ENCODE measurements at places on chromosomes 5 and 9.

DNA sequence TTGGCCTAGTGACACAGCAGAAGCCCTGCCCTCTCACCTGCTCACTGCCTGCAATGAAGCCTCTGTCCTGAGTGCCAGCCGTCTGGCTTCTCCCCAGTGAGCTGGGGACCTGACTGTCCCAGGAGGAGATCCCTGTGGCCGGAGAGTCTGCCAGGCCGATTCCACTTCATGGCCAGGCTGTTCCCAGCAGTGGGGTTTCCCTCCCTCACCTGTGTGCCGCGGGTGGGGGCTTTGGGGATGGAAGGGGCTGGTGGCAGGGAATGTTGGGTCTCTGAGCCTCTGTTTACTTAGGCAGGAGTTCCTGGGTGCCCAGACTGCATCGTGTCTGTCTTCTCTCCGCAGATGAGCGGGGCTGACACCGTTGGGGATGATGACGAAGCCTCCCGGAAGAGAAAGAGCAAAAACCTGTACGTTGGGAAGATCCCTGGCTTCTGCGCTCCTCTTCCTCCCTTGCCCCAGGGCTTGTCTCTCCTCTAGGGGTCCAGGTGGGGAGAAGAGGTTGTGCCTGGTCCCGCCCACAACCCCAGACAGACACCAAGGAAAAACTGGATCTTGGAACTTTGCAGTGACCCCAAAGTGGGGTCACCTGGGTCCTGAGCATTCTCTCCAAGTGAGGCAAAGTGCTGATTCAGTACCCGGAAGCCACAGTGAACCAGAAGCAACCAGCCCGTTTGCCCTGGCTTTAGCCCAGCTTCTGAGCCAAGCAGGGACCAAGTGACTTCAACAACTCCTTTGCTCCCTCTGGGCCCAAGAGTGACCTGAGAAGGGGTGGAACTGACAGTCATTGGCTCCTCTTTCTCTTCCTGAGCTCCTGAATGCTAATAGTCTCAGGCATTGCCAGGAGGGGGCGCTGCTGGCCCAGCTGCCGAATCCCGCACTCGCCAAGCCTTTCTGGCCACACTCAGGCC, 127.7 kb downstream of the RGS3 start:
- peak; percentile 62 for DNase-seq
- H3K4me3 ChIP-seq = no peak overlapping the region
- peaks cover 44% of the 10 kb centered on the region for H3K36me3 ChIP-seq
- H3K4me1 ChIP-seq = peaks cover 42% of the 10 kb centered on the region

GRCh38 chr9:90999425-91000397, 198.1 kb downstream of the SYK start:
- H3K27me3 ChIP-seq = no peaks in the 10 kb centered on the region
- no peak overlapping the region for H3K4me3 ChIP-seq

DNA sequence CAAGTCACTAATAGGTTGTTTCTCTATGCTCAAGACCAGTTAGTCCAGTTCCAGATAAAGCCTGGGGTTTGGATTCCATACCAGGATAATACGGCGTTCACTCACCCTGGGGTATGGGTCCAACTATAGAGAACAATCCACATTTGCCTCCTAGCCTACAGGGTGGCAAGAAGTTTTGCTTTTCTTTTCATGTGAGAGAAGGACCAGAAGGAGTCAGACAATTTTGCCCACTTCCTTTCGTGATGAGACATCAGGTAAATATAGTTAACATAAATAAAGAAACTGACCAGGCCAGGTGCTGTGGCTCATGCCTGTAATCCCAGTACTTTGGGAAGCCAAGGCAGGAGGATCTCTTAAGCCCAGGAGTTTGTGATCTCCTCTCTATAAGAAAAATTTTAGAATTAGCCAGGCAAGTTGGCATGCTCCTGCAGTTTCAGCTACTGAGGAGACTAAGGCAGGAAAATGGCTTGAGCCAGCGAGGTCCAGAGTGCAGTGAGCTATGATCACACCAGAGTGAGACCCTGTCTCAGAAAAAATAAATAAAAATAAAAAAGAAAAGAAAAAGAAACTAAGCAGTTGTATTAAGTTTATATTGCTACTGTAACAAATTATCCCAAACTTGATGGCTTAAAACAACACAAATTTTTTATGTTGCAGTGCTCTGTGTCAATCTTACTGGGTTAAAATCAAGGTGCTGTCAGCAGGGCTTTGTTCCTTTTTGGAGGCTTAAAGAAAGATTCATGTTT, 7.5 kb upstream of the REEP5 start:
- no peak overlapping the region for H3K27ac ChIP-seq
- peaks cover 40% of the 10 kb centered on the region for H3K4me1 ChIP-seq
- H3K36me3 ChIP-seq = no peaks in the 10 kb centered on the region
- DNase-seq = no peak

DNA sequence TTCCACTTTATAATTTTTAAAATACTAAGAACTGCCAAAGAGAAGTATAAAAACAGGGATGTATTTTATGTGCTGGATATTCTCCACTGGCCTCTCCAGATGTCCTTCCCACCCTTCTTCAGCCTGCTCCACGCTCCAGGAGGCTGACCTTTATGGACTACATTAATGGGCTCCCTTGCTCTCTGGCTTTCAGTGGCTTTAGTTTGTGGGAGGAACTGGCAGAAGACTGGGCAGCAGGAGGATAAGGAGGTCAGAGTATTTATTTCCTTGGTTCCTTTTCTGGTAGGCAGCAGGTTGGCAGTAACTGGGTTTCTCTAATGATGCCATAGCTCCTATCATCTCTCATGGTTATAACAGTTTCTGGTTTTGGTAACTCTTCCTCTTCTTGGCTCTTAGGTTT, 133.9 kb downstream of the PAM start:
- DNase-seq = no peak
- H3K4me3 ChIP-seq = no peak overlapping the region
- H3K36me3 ChIP-seq = no peaks in the 10 kb centered on the region
- H3K27me3 ChIP-seq = no peaks in the 10 kb centered on the region

- no peaks in the 10 kb centered on the region for H3K4me1 ChIP-seq
- no peak overlapping the region for H3K27ac ChIP-seq
- DNase-seq = no peak
These were observed 57.9 kb upstream of the GRIA1 start for GRCh38 chr5:153432583-153432982.

DNA sequence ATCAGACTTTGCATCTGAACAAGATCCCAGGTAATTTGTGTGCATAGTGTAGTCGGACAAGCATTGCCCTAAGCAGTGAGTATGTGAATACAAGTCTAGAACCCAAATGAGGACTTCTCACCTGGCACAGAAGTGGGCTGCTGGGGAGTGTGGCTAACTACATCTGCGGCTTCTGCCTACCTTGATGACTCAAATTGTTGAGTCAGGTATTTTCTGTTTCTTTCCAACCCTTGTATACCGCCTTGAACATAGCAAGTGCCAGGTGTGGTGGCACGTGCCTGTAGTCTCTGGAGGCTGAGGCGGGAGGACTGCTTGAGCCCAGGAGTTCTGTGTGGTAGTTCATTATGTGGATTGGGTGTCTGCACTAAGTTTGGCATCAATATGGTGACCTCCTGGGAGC, 7.9 kb upstream of the JADE2 start:
- no peak for DNase-seq
- no peaks in the 10 kb centered on the region for H3K36me3 ChIP-seq
- no peaks in the 10 kb centered on the region for H3K4me1 ChIP-seq

GRCh38 chr9:38649731-38650363, 29.5 kb upstream of the ANKRD18A start:
- no peaks in the 10 kb centered on the region for H3K4me1 ChIP-seq
- no peaks in the 10 kb centered on the region for H3K36me3 ChIP-seq
- no peaks in the 10 kb centered on the region for H3K27me3 ChIP-seq

DNA sequence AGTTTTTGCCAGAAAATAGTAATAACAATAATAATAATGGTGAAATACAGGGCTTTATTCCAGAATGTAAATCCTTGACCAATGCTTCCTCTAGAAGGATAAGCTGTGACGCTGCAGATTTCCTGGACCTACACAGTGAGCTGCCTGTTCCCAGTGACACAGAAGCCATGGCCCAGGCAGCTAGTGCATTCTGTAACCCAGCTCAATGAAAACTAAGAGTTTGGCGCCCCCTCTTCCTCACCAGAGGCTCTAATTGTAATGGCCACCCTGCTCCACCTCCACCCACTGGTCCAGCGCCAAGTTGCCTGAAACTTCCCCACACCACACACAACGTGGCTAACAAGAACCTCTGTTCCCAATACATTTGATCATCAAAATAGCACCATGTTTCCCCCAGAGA, 248.1 kb downstream of the CETN3 start:
- DNase-seq = no peak
- H3K27ac ChIP-seq = no peak overlapping the region
- no peaks in the 10 kb centered on the region for H3K36me3 ChIP-seq
- H3K4me1 ChIP-seq = no peaks in the 10 kb centered on the region

DNA sequence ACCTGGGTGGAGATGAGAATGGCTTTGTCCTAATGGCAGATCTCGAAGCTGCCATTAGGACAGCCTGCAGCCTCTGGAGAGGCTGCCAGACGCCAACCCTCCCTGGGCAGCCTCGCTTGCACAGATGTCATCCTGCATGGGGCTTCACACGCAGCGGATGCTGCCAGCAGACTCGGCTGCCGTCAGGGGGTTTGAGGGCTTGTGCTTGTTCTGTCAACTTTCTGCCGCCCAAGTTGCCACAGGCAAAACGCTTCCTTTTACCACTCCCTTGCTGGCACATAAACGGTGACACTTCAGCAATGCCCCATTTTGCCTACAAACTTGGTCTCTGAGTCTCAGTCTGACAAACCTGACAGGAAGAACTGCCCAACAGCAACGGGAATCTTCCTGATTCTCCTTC, 24.7 kb downstream of the DAP start:
- no peak for DNase-seq
- no peaks in the 10 kb centered on the region for H3K27me3 ChIP-seq
- peaks cover 21% of the 10 kb centered on the region for H3K36me3 ChIP-seq
- no peak overlapping the region for H3K4me3 ChIP-seq
